Mesothelial cell of epicardium (in vitro differentiated cells): ENCODE measurements at places on chromosomes 3 and 15. TPM values are rescaled to one million over a fixed set of nuclear protein-coding genes. Genes with fewer than 3 reads are reported as not detected.

Gene GRAMD2A
- total RNA-seq = 2.0 to 3.5 TPM (median 2.6 TPM) in 3 replicates

Gene COL7A1
- 14.1 to 19.2 TPM (median 15.0 TPM) in 3 replicates for total RNA-seq

Gene GPR156
- total RNA-seq = 11.4 to 11.8 TPM (median 11.7 TPM) in 3 replicates

Gene GP9
- total RNA-seq = not detected in 3 replicates

Gene GOLGA6L4
- total RNA-seq = 10.9 to 13.7 TPM (median 12.2 TPM) in 3 replicates

Gene RAB6B
- total RNA-seq = 10.9 to 12.8 TPM (median 11.0 TPM) in 3 replicates

Gene UBA3
- 62.1 to 70.8 TPM (median 67.7 TPM) in 3 replicates for total RNA-seq

Gene FBXW12
- total RNA-seq = 0.47 to 0.66 TPM (median 0.51 TPM) in 3 replicates

Gene MAPK6
- 56.7 to 59.9 TPM (median 57.4 TPM) in 3 replicates for total RNA-seq

Gene DYNC1LI1
- total RNA-seq = 22.0 to 23.9 TPM (median 22.3 TPM) in 3 replicates

Gene ASB14
- total RNA-seq = not detected in 3 replicates

Gene TRPM1
- not detected in 3 replicates for total RNA-seq

Gene UNC45A
- 75.8 to 79.7 TPM (median 79.3 TPM) in 3 replicates for total RNA-seq

Gene PML
- total RNA-seq = 41.2 to 45.3 TPM (median 43.6 TPM) in 3 replicates

Gene TGM5
- total RNA-seq = not detected in 3 replicates

Gene CCR1
- total RNA-seq = not detected in 3 replicates

Gene TMEM212
- not detected in 3 replicates for total RNA-seq

Gene WDR93
- total RNA-seq = 0.34 to 0.54 TPM (median 0.40 TPM) in 3 replicates

Gene MST1R
- 3.8 to 7.0 TPM (median 4.3 TPM) in 3 replicates for total RNA-seq

Gene ZNF502
- total RNA-seq = not detected in 3 replicates

Gene CYP11A1
- 5.2 to 7.0 TPM (median 5.3 TPM) in 3 replicates for total RNA-seq

Gene MYEF2
- 104 to 111 TPM (median 104 TPM) in 3 replicates for total RNA-seq

Gene ALS2CL
- 6.2 to 7.1 TPM (median 6.8 TPM) in 3 replicates for total RNA-seq

Gene TMCO5A
- not detected in 3 replicates for total RNA-seq

Gene SLC25A20
- total RNA-seq = 9.7 to 10.7 TPM (median 10.5 TPM) in 3 replicates

Gene SMCO1
- not detected in 3 replicates for total RNA-seq

Gene ATP8B4
- 1.4 to 2.1 TPM (median 1.8 TPM) in 3 replicates for total RNA-seq
